ENCODE measurements at places on chromosomes 6 and 20.

DNA sequence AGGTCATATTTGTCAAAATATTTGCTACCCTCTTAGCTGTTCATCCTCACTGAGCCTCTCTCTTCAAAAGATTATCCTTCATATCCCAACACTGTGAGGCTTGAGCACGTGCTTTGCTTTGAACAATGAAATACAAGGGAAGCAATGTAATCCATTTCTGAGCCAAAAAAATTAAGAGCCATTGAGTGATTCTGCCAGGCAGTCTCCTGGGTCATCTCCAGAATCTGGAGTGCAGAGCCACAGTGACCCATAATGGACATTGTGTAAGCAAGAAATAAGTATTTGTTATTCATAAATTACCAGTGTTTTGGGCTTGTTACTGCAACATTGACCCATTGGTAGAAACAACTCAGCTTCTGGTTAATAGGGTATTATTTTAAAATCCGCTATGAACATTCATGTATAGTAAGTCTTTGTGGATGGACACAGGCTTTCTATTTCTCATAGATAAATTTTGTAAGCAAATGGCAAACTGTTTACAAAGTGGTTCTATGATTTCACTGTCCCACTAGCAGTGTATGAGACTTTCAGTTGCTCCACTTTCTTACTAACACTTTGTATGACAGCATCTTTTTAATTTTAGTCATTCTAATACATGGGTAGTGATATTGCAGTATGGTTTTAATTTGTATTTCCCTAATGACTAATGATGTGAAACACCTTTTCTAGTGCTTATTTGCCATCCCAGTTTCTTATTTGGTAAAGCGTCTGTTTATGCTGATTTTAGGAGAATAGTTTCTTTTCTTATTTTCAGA lies 358.2 kb downstream of the PLCB1 start:
- DNase-seq, result no peak

GRCh38 chr6:29447670-29448069 lies 8.6 kb downstream of the OR10C1 start:
- DNase-seq, result no peak

GRCh38 chr20:23251779-23252178 lies 98.8 kb upstream of the NXT1 start:
- DNase-seq, result no peak

DNA sequence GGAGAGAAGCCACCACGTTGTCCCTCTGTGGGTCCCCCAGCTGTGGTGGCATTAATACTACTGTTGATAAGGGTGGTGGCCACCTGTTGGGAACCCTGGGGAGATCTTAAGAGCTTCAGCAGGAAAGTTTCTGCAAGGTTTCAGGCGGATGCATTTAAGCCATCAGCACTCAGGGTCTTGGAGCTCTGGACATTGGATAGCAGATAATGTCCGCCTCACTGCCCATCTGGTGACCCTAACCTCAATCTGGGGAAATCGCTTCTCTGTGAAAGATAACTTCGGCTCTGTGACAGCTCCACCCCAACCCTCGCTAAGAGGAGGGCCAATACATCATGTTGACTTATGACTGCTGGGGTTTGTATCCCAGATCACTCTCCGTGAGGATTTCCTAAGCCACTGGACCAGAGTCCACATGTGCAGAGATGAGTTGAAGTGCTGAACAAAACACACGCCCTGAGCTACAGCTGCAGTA lies 92.9 kb downstream of the FOXC1 start:
- DNase-seq, result no peak

DNA sequence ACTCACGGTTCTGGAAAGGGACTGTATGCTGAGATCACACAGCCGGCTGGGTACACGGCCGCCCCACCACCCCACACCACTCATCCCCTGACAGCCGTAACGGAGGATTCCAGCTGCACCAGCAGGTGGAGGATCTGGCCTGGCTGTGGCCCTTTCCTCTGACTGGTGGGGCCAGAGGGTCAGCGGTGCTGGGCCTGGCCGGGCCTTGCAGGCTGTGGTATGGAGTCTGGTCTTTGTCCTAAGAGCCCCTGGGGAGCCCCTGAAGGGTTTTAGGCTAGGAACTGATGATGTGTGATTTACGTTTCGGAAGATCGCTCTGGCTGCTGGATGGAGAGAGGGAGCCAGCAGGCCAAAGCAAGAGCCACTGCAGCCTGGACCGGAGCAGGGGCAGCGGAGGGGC lies 26.6 kb downstream of the NOL4L start:
- no peak for DNase-seq

DNA sequence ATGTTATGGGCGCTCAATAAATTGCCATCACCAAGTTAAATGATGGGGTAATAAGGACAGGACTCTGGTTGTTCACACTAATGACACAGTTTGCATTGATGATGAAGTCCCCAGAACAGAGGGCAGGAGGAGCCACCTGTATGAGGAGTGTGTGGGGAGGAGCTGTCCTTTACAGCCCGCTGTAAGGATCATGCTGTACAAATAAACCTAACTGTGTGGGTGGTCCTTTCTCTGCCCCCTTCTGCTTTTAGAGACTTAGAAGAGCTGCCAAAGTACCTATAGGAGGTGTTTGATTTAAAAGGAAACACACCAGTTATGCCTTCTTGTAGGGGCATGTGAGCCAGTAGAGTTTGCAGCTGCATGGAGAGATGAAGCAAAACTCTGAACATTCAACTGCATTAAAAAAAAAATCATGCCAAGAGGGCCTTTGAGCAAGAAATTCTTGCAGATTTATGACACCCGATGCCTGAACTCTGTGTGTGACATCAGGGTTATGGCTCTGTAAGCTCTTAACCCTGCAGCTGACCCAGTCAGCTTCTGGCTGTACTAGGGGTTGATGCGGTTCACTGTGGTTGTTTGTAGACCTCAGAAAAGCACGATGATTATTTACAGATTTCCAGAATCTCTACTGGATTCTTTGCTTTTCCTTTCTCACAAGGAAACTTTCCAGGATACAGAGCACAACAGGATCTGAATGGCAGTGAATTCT lies 67.4 kb downstream of the UST start:
- no peak for DNase-seq

GRCh38 chr6:7818257-7819214 lies 92.1 kb downstream of the TXNDC5 start:
- DNase-seq, result no peak

GRCh38 chr20:21967481-21967880 lies 262.0 kb downstream of the PAX1 start:
- no peak for DNase-seq

DNA sequence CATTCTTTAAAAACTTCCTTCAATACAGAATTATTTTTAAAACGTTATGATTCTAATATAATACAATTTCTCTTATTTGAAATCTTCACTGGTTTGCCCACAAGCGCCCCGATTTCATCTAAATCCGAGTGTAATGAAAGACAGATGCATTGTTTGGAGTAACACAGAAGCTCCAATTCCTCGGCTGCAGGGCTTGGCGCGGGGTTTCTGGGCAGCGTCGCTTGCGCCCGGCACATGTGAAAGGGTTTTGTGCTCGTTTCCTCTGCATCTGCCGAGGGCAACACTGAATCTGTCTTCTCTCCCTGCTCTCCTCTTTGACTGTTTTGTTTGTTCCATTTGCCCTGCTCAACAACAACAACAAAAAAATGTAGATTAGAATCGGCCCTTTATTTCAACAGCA lies 248.6 kb upstream of the QKI start:
- DNase-seq, result no peak

DNA sequence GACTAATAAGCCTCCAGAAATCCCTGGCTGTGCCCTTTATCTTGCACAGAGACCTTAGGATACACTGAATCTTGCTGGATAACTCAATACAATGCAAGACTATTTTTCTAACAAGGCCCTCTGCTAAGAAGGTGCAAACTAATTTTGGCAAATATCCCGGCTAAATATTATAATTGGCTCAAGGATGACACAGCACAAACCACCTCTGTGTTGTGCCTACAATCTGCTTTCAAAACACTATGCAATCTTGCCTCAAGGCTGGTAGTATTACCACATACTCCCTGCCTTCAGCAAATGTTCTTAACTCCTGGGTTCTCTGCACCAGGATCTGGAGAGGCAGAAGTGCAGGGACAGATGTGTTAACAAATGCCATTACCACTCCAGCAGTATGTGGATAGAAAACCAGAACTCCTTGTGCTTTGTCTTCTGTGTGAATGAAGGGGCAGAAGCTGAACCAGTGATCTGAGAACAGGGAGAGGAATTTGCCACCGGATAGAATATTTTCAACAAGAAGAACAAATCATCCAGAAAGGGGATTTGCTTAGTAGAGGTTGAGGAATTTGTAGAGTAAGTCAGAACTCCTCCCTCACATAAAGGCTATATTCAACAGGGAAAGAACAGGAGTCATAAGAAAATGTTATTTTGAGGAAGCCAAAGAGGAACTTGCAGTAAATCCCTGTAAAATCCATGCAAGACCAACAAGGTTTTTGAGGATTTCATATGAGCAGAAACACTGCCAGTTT lies 74.1 kb upstream of the SLC4A11 start:
- no peak for DNase-seq

- no peak for DNase-seq
Observed at GRCh38 chr6:28600245-28600644, 74.6 kb downstream of the GPX5 start.

DNA sequence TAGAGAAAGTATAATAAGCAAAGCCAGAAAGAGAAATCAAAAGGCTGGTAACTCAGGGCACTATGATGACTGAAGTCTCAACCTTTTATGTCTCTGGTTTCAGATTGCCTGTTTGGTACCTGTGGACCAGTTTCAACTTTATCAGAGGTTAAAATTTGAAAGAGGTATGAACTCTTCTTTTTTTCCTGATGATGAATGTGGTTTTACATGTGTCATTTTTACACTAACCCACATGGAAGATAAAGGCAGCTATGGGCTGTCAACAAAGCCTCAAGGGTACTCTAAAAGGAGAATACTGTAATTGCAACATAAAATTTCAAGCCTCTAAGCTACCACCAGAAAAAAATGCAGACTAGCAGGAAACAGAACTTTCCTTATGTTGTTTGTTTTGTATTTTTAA lies 52.4 kb downstream of the RNF144B start:
- DNase-seq, result no peak

GRCh38 chr6:47134476-47135189 lies 92.5 kb upstream of the ADGRF1 start:
- DNase-seq, result no peak

DNA sequence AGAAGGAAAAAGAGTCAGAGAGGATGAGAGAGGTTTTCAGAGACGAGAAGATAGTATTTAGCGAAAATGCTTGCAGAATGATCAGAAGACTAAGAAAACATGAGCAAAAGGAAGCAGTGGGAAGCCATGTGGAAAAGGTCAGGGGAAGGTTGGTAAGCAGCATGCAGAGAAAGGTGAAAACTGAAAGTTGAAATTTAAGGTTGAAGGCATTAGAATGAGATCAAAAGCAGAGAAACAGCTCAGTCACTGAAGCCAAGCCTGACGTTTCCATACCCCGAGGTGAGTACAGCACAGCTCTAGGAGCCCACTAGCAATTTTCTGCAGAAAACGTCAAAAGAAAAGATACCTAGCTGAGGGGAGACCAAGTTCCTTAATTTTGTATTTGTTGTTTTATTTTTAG lies 19.1 kb upstream of the TFB1M start:
- DNase-seq, result no peak

GRCh38 chr6:109358204-109358603 lies 24.1 kb downstream of the CD164 start:
- DNase-seq, result no peak

- no peak for DNase-seq
Observed at GRCh38 chr6:151365233-151365632, 26.1 kb downstream of the ZBTB2 start.

DNA sequence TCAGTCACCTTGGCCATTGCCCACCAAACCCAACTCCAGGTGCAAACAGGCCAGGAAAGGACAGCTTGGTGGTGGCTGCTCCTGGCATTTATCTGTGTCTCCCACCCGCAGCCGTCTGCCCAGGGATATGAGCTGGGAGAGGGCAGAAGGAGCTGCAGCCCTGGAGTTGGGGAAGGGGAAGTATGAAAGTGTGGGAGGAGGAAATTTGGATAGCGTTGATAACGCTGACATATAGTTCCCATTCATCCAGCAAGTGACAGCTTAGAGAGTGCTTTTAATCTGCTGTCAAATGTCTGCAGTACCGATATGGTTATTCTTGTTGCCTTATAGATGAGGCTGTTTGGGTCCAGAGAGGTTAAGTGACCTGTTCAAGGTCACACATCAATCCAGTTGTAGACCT lies 741 bp downstream of the KCNK16 start:
- no peak for DNase-seq

DNA sequence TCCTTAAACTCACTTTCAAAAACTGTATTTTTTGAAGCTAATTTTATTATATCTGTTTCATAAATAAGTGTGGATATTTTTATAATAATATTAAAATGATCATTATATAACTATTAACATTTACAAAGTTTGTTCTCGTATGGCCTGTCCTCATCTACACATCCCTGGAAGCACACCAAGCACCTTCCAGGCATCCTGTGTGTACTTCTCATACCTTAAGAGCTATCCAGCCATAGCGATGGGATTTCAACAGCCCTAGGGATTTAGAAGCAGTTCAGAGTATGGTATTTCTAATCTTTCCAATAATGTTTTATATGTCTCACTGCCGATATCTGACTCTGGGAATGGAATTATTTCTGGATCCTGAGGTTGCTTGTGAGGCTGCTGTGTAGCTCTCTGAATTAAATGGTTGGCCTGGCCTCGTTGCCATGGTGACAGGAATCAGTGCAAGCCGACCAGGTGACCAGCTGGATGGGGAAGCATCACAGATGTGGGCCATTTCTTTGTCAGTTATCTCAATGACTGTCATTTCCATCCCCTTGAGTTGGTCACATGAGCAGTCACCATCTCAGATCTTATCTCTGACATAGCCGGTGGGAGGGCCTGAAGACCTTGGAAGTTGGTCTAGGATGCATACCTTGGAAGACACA lies 265.2 kb upstream of the RIN2 start:
- no peak for DNase-seq

- no peak for DNase-seq
Observed at GRCh38 chr6:3739311-3739897, 12.1 kb downstream of the PXDC1 start.

- DNase-seq, result no peak
Observed at GRCh38 chr6:36937896-36938295, 16.6 kb upstream of the PI16 start.

- no peak for DNase-seq
Observed at GRCh38 chr20:6416371-6416770, 293.5 kb upstream of the FERMT1 start.

- DNase-seq, result no peak
Observed at GRCh38 chr6:111190637-111191036, 103.3 kb downstream of the SLC16A10 start.

DNA sequence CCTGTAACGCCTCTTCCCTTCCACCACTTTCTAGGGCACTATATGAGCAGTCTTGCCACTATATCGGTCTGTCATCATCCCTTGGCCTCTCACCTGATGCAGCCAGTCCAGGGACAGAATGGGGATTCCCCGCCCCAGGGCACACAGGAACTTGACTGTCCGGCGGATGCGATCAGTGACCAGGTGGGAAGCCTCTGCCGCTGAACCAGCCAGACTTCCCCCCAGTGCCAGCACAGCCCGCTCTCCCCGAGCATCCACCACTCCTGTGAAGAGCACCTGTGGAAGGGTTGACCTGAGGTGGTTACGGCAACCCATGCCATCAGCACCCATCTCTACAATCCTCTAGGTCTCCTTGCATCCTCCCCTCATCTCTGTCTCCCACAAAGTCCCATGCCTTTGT lies 12.2 kb upstream of the NRM start:
- no peak for DNase-seq

- no peak for DNase-seq
Observed at GRCh38 chr6:143251288-143251687, 190.6 kb downstream of the AIG1 start.

- DNase-seq, result no peak
Observed at GRCh38 chr6:148544421-148544820, 201.8 kb downstream of the SASH1 start.

GRCh38 chr6:145813285-145814034 lies 1.1 kb downstream of the FBXO30 start:
- DNase-seq, result no peak

Measured in activated CD4-positive, alpha-beta T cell treated with anti-CD3 and anti-CD28 coated beads for 1 hour (primary cell).